Epithelial cell of esophagus (primary cell): ENCODE measurements at places on chromosomes 7 and 10.

GRCh38 chr7:151607464-151607867 is 87.8 kb upstream of the RHEB start:
- peak; percentile 41 for DNase-seq

GRCh38 chr7:79735012-79735411 is 281.5 kb upstream of the MAGI2 start:
- no peak for DNase-seq

- DNase-seq: no peak
Measured at GRCh38 chr10:48238826-48239520, 35.5 kb downstream of the FRMPD2 start.

DNA sequence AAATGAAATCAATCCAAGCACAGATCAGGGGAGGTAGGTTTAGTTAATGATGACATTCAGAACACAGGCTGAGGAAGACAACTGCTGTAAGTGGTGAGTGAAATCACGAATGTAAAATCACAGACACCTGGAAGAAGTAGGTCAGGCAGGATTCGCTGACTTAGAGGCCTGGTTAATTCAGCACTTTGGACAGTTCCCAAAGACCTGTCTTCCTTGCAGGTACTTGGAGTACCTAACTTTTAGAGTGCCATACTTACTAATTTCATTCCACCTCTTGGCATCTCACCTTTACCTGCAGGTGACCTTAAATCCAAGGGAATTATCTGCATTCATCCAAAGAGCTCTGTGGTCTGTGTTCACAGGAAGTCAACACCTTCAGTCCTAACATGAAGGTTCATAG is 822.3 kb downstream of the PHTF2 start:
- DNase-seq: peak; percentile 68

- DNase-seq: peak; percentile 51
Measured at GRCh38 chr10:105017116-105017515, 376.0 kb downstream of the SORCS3 start.

DNA sequence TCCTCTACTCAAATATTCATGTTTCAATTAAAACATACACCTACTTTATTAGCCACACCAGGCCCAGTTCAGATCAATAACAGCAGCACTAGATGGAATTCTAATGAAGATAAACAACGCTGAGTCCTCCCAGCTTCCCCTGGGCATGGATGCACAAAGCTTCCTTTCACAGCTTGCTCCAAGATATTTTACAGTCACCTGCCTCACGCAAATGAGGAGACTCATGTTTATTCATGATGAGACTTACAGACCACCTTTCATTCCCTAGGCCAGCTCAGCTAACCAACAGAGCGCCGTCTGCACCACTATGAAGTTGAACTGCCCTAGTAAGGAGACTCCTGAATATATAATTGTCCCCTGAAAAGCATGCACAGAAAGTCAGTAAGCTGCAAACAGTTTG is 283.0 kb upstream of the AOAH start:
- DNase-seq: no peak

DNA sequence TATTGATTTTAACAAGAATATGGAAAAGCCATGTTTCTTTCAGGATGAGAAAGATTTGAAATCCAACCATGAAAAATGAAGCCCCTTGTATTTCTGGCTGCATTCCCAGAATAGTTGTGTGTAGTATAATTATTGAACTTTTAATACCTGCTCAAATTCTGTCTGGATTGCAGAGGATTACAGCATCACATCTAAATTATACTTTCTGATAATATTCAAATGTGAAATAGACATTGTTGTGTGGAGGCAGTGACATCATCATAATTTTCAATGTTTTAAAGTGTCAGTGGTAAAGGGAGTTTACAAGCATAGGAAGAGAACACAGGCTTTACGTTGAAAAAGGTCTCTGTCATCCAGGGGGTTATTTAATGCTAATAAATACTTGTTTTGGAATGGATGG is 93.4 kb downstream of the POLL start:
- DNase-seq: no peak

- no peak for DNase-seq
Measured at GRCh38 chr10:77282163-77282562, 355.4 kb downstream of the KCNMA1 start.

- DNase-seq: no peak
Measured at GRCh38 chr7:13416071-13416470, 573.4 kb downstream of the ETV1 start.

- no peak for DNase-seq
Measured at GRCh38 chr7:82549616-82550285, 106.2 kb upstream of the CACNA2D1 start.

GRCh38 chr10:132359305-132360040 is 27.5 kb downstream of the LRRC27 start:
- DNase-seq: no peak

GRCh38 chr7:66639773-66640172 is 11.1 kb downstream of the KCTD7 start:
- no peak for DNase-seq

GRCh38 chr10:84820596-84820995 is 492.2 kb downstream of the CCSER2 start:
- no peak for DNase-seq

- DNase-seq: no peak
Measured at GRCh38 chr10:68446179-68446578, 25.6 kb downstream of the DNA2 start.

DNA sequence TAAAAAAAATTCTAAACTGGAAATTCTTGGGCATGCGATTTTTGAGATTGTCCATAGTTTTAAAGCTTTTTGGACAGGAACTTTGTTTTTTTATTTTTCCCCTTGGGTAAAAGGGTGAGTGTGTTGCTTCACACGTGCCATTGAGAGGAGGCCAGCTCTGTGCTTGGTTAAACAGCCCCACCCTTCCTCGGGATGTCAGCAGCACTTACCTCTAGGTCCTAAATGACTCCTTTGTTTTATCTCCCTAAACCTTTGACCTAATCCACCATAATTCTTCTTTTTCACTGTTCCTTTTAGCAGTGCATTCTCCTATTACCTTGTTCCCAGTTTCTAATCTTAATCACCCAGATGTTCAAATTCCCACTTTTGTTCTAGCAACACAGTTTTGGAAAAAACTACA is 83.5 kb downstream of the SEMA3D start:
- DNase-seq: peak; percentile 23

DNA sequence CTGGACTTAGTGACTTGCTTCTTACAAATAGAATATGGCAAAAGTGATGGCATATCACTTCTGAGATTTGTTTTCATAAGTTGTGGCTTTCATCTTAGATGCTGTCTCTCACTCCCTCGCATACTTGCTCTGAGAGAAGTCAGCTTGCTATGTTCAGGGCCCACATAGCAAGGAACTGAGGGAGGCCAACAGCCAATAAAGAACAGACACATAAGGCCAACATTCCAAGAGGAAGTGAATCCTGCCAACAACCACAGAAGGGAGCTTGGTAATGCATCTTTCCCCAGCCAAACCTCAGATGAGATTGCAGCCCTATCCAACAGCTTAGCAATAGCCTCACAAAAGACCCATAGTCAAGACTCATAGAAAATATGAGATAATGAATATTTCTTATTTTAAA is 39.2 kb upstream of the DMTF1 start:
- DNase-seq: no peak

DNA sequence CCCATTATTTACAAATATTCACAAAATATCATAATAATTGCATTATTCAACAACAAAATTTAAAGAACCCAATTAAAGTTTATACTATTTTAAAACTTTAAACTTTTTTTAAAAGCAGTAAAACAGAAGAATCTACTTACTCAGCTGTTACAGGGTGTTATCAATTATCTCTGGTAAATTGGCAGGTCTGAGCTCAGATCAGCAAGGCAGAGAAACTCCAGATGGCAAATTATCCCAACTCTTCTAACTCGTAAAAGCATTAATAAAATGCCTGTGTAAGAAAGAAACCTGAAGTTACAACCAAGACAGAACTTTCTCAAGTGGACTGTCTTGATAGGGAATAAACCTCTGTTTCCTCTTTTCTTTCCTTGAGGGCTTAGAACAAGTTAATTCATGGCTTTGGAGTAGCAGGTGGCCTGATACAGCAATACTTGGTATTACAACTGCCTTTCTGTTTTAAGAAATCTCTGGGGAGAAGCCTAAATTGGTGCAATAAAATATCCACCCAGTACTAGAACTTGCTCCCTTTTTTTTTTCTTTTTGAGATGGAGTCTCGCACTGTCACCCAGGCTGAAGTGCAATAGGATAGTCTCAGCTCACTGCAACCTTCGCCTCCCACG is 275.3 kb upstream of the MKLN1 start:
- DNase-seq: no peak

- DNase-seq: peak; percentile 81
Measured at GRCh38 chr10:3782451-3783315, 2.3 kb downstream of the KLF6 start.

DNA sequence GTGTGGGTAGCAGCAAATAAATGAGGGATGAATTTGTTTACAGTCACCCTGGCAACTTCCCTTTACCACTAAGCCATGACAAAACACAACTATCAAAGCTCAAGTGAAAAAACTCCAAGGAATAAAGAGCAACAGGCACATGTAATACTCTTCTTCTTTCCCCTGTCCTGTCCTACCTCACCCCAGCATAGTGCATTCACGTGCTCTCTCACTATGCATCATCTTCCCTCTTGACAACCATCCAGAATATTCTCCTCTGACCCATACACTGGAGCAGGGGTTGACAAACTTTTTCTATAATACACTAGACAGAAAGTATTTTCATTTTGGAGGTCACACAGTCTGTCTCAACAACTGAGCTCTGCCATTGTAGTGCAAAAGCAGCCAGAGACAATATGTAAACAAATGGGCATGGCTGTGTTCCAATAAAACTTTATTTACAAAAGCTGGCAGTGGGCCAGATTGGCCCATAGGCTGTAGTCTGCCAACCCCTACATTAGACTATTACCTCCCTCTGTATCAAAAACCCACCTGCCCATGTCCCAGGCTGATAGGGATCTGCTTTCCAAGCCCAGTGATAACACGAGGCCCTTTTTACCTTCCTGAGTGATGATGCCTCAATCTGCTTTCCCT is 354.5 kb downstream of the FGFR2 start:
- DNase-seq: peak; percentile 48

- peak; percentile 27 for DNase-seq
Measured at GRCh38 chr7:112547916-112548315, 67.1 kb downstream of the LSMEM1 start.

DNA sequence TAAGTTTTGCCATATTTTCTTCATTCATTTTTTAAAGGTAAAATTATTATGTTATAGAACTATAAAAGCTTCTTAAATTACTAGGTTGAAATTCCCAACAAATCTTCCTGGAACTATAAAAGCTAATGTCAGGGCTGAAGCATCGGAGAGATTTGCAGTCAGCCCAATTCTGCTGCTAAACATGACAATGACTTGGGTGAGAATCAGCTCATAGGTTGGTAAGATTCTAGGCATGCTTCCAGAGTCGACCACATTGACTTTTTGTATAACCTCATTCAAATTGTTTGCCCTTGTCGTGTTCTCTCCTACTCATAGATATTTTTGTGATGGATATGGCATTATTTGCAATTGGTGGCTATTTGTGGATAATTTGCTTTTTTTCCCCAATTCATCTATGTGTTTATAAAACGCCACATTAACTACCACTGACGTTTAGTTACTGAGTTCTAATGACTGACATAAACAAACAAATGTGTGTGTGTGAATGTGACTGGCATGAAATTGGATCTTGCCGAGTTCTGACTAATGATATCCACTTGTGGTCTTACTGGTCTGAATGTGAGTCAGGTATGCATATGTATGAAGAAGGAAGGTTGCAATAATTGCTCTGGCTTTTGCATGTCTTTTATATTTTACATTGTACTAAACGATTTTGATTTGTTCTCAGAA is 579.8 kb downstream of the PARD3 start:
- peak; percentile 93 for DNase-seq

- DNase-seq: peak; percentile 43
Measured at GRCh38 chr7:82694022-82694421, 250.4 kb upstream of the CACNA2D1 start.

- DNase-seq: peak; percentile 95
Measured at GRCh38 chr7:64562626-64563278, at the start of gene ZNF680. Gene ZNF680, minus strand, starts transcription at chr7:64563071. Its CDS starts 117 bp downstream, at chr7:64562954.
